D721Med (cell line): ENCODE measurements at places on chromosomes 2 and 18.

GRCh38 chr18:8208716-8209115 lies 400.5 kb upstream of the RAB12 start:
- no peak for DNase-seq

DNA sequence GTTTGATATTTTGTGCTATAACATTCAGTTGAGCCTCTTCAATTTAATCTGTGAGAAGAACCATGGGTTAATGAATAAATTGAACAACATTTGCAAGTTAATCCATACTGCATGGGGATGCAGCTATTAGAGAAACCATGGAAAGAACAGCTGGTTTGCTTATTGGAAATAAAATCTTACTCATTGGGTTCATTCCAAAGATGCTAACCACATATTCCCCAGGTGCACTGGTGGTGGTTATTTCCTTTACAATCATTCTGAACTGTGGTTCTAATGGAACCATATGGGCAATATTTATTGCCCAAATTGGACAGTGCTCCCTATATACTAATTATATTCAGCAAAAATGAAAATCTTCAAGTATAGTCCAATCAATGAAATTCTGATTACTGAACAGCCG lies 1200.4 kb upstream of the CDH2 start:
- DNase-seq: no peak

DNA sequence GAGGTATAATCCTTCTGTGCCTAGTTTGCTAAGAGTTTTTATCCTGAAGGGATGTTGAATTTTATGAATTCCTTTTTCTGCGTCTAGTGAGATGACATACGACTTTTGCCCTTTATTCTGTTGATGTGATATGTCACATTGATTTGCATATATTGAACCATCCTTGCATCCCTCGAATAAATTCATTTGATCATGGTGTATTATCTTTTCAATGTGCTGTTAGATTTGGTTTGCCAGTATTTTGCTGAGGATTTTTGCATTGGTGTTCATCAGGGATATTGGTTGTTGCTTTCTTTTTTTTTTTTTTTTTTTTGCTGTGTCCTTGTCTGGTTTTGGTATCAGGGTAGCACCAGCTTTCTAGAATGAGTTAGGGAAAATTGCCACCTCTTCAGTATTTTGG lies 9.1 kb downstream of the GCC2 start:
- no peak for DNase-seq

GRCh38 chr2:80028584-80028983 lies 276.0 kb downstream of the LRRTM1 start:
- DNase-seq: no peak

- DNase-seq: no peak
Measured at GRCh38 chr2:132383956-132384355, 32.6 kb upstream of the GPR39 start.

DNA sequence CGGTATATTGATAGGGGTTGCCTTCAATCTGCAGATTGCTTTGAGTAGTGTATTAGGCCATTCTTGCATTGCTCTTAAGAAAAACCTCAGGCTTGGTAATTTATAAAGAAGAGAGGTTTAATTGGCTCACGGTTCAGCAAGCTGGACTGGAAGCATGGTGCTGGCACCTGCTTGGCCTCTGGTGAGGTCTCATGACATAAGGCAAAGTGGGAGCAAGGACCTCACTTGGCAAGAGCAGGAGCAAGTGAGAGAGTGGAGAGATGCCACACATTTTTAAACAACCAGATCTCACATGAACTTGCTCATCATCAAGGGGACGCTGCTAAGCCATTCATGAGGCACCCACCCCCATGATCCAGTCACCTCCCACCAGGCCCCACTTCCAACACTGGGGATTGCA lies 4.9 kb downstream of the MAP3K2 start:
- no peak for DNase-seq

DNA sequence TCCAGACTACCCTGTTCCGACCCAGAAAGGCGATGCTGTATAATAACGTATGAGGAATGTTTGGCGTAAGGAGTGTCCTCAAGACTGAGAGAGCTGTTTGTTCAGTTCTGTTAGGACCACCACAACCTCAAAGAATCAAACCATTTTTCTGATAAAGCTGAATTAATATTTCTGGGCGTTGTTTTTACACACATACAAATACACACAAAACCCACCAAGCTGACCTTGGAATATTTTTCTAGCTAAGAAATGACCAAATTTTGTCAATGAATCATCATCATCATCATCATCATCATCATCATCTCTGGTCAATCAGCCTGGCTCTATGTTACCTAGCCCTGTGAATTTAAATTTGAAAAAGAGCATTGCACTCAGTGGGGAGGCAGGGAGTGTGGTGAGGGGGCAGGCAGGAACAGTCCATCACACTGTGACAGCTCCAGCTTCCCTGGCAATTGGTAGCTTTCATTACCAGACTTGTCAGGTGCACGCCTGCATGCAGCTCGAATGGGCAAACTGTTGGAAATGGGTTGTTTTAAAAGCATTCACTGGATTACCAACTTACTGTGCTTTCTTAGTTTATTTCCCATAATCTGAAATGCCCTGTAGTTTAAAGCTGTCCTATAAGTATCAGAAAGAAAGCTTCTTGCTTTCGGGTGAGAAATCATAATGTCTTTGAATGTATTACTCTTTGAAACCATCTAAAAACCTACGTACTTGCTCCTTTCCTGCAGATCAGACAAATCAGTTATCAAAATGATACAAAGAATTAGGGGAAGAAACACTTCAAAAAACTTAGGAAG lies 6.9 kb upstream of the POU3F3 start:
- no peak for DNase-seq

DNA sequence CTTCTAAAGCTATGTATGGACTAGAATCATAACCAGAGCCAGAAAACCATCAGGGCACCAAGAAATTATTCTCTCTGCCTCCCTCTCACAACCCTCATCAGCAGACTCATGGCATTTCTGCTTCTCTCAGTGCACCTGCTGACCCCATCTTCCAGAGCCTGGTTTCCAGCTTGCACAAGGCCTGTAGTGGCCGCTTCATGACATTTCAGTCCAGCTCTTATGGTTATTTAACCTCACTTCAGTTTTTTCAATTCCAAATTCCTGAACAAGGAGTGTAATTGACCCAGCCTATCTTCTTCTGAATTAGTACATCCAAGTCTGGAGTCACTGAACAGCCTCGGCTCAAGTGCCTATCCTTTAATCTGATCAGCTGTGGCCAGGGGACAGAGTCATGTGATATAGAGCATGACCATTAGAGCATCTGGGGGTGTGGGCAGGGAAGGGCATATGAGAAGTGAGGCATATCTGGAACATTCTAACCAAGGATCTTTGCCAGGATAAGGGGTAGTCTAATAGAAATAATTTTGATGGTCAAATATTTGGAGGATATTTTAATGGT lies 97.2 kb upstream of the TMEM17 start:
- no peak for DNase-seq

- DNase-seq: no peak
Measured at GRCh38 chr2:100876231-100876860, 56.4 kb downstream of the NPAS2 start.

- no peak for DNase-seq
Measured at GRCh38 chr18:6778459-6779247, 49.1 kb downstream of the ARHGAP28 start.

DNA sequence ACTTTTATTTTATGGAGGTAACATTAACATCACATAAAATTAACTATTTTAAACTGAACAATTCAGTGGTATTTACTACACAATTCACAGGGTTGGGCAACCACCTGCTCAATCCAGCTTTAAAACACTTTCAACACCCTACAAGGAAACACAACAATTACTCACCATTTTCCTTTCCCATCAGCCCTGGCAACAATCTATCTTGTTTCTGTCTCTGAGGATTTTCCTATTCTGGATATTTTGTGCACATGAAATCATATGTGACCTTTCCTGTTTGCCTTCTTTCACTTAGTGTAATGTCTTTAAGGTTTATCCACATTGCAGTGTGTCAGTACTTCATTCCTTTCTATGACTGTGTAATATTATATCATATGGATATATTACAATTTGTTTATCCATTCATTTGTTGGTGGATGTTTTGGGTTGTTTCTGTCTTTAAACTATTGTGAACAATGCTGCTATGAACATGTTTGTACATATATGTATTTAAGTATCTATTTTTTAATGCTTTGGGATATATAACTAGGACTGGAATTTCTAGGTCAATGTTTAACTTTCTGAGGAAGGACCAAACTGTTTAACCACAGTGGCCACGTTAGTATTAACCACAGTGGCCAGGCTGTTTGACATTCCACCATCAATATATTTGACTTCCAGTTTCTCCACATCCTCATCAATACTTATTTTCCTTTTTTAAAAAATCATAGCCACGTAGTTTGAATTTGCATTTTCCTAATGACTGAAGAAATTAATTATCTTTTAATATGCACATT lies 72.4 kb upstream of the KIF5C start:
- no peak for DNase-seq

GRCh38 chr18:56709463-56709862 lies 58.3 kb downstream of the WDR7 start:
- no peak for DNase-seq

GRCh38 chr2:86512034-86512433 lies 51.2 kb downstream of the CHMP3 start:
- no peak for DNase-seq

- DNase-seq: no peak
Measured at GRCh38 chr2:30382995-30383394, 64.1 kb upstream of the LCLAT1 start.

DNA sequence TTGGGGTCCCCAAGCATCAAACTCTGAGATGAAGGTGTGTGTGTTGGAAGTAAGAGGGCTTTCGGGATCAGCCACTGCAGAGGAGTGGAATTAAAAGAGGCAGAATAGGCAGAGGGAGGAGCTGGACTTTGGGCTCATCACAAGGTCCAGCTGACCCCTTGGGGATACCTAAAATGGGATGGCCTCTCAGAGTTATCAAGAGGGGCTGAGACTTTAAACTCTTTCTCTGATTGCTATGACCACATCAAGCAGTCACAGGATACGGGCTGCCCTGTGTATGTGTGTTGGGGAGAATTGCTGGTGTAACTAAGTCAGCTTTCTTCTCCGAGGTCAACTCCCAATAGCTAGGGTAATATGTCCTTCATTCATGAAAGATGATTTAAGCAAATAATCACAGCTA lies 127.7 kb upstream of the SLC14A2 start:
- DNase-seq: no peak

DNA sequence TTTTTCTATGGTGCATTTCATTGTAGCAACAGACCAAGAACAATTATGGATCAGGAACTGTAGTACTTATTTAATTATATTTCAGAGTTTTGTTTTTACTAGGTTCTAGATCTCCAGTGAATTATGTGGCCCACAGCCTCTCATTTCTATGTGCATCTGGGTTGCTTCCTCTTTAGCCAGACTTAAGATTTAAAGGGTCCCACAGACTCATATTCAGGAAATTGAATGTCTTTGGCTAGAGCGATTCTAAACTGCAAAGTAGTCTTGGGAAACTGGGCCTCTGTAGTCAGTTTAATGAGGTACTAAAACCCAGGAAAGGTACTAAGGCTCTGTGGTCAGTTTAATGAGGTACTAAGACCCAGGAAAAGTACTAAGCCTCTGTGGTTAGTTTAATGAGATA lies 94.4 kb downstream of the LYPD6B start:
- DNase-seq: no peak

DNA sequence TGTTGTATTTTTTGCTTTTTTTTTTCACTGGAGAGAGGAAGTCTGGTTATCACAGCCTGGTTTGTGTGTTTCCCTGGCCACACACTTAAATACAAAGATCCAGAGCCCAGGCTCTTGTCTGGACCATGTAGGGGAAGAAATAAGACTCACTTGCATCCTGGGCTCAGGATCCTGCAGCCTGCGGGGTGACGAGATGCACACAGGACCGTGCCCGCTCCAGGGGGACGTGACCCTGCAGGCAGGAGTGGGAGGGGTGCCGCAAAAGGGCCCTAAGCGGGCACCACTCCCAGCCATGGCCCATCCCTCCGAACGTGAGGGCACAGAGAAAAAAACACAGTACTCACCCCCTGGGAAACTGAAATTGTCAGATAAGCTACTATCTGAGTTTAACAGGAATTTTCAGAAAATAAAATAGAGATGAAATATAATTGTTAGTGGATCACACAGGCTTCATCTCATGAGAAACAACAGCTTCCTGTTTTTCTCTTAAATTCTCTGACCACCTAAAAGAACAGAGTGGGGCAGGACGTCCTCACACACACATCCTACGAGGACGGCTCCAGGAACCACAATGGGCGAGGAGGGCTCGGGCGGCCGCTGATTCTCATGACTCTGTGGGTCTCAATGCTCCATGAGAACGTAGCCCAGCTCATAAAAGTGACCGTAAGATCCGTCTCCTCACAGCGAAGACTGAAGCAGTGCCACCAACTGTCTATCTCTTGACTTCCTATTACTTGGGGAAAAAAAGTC lies 142.6 kb upstream of the ALKAL2 start:
- DNase-seq: no peak

GRCh38 chr2:162226836-162227235 lies 16.4 kb downstream of the FAP start:
- no peak for DNase-seq

DNA sequence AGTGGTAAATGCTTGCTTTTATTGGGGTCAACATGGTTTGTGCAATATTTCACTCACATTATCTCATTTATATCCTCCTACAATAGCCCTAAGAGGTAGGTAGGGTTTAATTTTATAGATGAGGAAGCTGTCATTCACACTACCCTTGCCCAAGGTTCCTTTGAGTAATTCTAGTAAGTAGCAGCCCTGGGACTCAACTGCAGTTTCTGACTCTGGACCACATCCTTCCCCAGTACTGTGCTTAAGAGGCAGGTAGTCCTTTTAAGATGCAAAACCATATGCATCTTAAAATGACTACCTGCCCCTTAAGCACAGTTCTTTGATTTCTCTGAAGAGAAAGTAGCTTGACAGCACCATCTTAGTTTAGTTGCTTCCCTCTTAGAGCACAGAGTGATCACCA lies 15.7 kb upstream of the NT5C1B start:
- DNase-seq: no peak

DNA sequence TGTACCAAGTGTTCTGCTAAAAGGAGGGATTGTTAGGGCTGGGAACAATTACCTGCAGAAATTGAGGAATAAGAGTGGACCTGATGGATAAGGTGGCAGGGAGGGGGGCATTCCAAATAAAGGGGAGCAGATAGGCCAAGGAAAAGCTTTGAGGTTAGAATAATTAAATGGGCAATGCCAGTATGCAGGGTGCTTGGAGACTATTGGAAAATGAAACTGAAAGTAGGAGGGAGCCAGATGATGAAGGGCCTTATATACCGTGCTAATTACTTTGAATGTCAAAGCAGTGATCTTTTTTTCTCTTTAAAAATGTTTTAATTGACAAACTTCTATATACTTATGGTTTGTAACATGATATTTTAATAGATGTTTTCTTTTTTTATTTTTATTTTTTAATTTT lies 42.9 kb downstream of the MMADHC start:
- no peak for DNase-seq

- DNase-seq: no peak
Measured at GRCh38 chr2:30265052-30266015, 34.0 kb downstream of the LBH start.

DNA sequence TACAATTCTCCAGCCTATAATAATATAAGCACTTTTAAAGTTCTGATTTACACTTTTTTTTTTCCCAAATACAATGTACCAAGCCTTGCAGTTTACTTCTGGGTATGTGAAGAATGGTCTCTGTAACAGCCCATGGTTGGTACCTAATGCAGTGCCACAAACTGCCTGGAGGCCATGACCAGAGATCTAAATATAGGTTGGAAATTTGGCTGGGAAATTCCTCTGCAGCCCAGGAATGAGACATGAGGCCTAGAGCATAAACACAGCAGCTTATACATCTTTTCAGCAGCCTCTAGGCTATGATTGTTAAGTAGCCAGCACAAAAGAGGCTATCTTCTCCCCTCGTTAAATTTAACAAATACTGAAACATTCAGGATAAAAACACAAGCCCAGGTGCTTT lies 432.0 kb upstream of the FAM98A start:
- DNase-seq: no peak

GRCh38 chr2:196162586-196163175 lies 8.7 kb downstream of the STK17B start:
- no peak for DNase-seq
